ENCODE measurements at places on chromosomes 16 and 17.
A peak's percentile ranks its signal among the peaks of the same experiment; 100 is the strongest.

DNA sequence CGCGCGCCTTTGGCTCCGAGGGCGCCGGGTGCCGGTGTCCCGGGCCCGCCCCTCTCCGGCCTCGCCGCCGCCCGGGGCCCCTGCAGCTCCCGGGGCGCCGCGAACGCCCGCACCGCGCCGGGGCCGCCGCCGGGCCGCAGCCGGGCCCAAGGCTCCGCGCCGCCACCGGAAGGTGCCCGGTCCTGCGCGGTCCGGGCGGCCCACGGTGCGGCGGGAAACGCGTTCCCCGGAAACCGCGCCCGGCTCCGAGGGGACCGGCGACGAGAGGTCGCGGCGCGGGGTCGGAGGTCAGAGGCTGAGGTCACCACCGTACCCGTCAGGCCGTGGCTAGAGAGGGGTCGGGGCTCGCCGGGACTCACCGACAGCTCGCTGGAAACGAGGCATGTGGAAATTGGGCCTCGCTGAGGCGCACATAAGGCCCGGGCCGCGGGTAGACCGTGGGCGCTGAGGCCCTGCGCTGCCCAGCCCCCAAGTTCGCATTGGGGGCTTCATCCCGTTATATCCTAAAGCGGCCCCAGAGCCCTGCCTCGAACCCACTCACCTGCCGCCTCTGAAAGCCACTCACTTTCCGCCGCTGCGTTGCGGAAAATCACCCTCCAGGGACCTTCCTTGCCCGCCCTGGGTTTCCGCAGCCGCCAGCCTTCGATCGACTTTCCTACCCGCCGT lies at the start of gene DUS1L:
TSS of gene DUS1L (minus strand) at position 167 of the 666 bp plus-strand sequence. CDS start 745 bp downstream, outside the sequence.
- peak; percentile 34 for DNase-seq

GRCh38 chr16:24737391-24737871 lies 8.0 kb downstream of the TNRC6A start:
- no peak for DNase-seq

DNA sequence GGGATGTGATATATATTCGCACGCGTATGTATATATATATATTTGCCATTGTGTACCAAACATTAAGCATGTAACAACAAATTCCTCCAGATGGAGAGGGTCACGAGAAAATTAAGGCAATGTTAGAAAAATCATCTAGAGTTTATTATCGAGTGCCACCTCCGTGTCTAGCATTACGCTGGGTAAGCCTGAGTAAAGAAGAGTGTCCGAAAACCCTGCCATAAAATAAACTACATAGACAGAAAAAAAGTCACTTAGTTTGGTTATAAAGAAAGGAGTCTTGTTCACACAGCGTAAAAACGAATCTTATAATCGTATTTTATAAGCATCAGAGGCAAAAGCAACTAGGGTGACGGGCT lies 644 bp upstream of the RHOT1 start:
- DNase-seq: no peak

GRCh38 chr16:79848719-79849118 lies 248.2 kb upstream of the MAF start:
- DNase-seq: no peak

- DNase-seq: no peak
These were observed 1.4 kb downstream of the GPR139 start for GRCh38 chr16:20072146-20072873.

DNA sequence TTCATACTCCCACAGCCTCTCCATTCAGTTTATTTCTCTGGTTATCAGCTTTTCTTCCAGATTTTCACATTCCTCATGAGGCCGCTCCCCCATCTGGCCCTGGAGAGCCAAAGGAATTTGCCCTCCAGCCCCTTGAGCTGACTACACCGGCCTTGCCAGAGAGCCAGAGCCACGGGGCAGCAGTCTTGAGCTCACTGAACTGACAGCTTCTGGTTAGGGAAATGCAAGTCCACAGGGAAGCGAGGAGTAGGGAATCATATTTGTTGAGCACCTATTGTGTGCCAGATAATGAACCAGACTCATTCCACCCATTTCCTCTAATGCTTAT lies 102.4 kb downstream of the ABCC12 start:
- no peak for DNase-seq

GRCh38 chr16:65124596-65124995 lies 2.7 kb upstream of the CDH11 start:
- no peak for DNase-seq

- DNase-seq: no peak
These were observed 19.6 kb downstream of the NT5M start for GRCh38 chr17:17322516-17323510.

DNA sequence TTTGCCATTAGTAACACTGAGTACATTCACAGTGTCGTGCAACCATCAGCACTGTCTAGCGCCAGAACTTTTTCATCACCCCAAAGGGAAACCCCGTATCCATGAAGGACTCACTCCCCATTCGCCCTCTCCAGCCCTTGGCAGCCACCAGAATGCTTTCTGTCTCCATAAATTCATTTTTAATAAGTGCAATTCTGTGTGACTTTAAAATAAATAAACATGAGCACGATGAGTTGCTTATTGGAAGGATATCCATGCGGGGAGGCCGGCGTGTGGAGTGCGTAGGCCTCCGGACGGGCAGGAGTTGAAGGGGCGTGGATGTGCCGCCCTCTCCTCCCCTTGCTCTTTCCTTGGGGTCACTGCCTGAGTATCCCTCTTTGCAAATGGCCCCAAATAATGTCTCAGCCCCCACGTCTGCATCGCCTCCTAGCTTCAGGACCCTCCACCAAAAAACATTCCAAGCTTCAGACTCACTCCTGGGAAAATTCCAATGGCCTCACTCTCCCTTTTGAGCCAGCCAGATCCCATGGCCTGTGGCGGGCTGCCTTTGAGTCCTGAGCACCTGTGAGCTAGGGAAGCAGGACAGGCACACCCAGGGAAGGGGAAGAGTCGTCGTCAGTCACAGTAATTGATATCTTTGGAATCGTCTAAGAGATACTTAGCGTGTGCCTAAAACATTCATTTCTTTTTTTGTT lies 306.3 kb downstream of the SEC14L1 start:
- no peak for DNase-seq
